ENCODE measurements at places on chromosomes 5 and 9.

DNA sequence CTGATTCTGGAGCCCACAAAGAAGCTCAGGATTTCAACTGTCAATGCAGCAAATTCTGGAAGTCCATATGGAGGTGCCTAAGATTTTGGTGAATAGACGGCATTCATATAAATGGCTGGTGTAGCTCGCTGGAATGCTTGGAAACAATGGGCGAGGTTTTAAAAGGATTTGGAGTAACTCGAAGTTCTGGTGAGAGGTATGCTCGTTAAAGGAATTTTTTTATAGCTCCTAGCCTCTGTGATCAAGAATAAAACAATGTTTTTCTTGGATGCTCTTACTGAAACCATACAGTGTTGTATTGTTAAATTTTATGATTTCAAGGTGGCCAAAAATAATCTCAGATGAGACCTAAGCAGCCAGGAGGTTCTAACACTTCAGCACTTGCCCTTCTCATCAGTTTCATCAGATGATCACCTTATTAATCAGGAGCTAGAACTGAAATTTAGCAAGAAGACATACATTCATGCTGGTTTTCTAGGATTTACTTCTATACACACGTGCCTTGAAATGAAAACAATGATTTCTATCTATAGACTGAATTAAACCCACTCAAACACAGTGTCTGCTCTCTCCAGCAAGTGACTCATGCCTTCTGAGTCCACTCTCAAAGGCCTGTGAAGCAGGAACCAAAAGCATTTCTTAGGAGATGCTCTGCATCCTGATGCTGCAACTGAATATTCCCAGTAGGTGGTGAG, 79.2 kb downstream of the OTULIN start:
- DNase-seq = no peak

- DNase-seq = no peak
Measured at GRCh38 chr9:121725008-121725775, 73.8 kb downstream of the DAB2IP start.

DNA sequence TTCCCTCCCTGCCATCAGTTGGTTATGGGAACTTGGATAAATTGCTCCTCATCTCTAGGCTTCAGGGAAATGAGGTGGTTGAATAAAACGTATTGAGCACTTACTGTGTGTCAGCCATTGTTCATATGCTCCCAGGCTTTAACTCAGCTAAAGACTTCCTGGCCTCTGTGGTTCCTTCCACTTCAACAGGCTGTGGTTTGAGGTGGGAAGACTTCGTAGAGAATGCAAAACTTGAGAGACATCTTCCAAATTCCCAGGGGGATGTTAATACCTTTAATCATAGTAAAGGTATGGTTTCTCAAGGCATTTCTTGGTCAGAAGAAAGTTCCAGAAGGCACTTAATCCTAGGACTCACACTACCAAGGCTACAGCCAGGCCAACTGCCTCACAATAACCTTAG, 1.5 kb upstream of the GPX3 start:
- no peak for DNase-seq

- DNase-seq = peak; percentile 42
Measured at GRCh38 chr5:84255315-84255714, 129.4 kb downstream of the EDIL3 start.

GRCh38 chr5:168962306-168962705, 338.6 kb downstream of the SLIT3 start:
- no peak for DNase-seq

DNA sequence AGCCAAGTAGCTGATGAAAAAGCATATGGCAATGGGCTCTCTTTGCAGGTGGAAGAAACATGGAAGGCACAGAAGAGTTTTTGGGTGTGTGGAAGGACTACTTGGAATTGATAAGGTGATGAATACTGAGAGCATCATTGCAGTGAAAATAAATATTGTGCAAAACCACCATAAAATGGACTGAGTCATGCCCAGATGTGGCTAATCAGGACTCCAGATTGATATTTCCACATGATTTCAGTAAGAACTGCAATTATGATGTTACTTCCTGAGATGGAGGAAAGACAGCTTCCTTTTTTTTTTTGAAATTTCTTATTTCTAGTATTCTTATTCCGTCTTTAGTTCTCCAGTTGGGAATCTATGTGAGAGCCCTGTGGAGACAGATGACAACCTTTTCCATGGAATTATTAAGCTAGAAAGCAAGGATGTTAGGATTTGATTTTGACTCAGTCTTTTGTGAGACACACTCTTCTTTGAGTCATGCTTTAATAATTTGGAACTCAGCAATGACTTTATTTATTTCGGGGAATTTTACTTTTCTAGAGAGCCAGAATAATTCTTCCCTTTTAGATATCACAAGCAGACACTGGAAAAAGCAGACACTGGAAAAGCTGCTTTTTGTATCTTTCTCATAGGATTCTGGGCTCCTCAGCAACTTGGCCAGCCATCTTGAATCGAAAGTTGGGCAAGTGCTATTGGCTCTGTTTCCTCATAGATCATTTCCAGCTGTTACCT, 94.2 kb upstream of the VCAN start:
- peak; percentile 31 for DNase-seq

DNA sequence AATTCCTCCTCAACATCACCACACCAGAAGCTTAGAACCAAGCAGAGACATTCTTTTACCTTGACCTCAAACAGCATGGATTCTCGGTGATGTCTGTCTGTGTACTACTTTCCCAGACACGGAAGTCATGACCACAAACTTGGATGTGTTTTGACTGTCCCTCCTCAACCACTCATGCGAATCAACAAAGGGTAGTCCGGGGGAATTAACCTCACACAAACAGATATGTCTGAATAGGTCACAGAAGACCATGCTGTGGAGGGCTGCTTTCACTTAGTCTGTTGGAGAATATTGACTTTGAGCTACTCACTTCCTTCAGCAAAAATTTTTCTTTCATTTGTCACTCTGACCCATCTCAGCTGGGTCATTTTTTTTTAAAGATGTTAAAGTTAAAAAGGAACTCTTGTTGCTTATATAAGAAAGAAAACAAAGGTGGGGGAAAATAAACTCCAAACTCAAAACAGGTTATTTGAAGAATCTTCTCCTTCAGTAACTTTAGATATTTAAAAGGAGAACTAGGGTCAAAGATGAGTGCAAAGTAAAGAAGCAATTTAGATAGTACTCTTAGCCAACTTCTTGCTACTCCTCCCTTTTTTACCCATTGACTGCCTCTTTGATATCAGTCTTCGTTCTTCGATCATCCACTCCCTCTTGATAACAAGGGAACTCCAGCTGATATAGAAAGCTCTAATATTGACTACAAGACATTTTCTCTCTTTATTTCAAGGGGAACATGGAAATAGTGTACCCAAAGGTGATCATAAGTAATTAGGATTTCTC, 343.4 kb upstream of the CDH6 start:
- no peak for DNase-seq

DNA sequence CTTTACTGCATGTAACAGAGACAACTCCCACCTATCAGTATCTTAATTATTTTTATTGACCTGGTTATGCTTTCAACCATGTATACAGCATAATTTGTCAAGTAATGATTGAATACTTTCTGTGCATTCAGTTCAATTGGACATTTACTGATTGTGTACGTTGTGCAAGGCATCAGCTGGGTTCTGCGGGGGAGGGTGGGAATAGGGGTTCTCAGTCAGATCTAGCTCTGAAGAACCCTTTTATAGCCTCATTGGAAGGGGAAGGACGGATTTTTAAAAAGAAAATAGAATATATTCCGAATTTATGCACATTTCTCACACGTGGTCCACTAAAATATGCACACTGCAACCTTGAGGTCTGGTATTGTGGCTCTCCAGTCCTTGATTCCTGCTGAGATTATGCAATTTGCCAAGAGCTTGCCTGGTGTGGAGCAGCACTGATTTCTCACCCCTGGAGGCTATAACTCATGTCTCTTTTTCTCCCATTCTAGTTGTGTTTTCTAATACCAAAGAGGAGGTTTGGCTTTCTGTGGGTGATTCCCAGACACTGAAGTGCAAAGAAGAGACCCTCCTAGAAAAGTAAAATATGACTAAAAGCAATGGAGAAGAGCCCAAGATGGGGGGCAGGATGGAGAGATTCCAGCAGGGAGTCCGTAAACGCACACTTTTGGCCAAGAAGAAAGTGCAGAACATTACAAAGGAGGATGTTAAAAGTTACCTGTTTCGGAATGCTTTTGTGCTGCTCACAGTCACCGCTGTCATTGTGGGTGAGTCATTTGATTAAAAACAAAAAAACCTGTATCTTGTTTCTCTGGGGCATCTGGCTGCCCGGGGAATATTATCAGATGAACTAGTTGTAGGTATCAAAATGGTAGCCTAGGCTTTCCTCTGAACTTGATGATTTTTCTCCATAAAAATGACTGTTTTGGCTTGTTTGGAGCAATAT, 1.7 kb downstream of the SLC1A3 start:
- no peak for DNase-seq

GRCh38 chr5:154757814-154758406, 2.7 kb downstream of the LARP1 start:
- DNase-seq = peak; percentile 40

DNA sequence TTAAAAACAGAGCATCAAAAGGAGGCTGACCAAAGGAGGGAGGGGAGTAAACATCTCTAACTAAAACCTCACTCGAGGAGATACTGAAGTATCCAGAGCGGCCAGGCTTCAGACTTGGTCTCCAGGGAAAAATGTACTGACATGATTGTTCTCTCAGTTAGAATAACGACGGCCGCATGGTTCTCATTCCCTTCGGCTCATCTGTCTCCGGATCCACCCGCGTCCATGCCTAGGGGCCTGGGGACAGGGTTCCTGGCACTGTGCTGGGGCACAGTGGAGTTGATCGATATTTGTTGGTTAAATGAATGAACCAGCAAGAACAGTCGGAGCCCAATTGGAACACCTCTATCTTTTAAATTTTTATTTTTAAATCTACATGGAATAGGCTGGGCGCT, 167.1 kb upstream of the PHYKPL start:
- DNase-seq = no peak

GRCh38 chr5:169768416-169768815, 131.3 kb downstream of the DOCK2 start:
- DNase-seq = no peak

GRCh38 chr9:3783156-3783555, 257.4 kb upstream of the RFX3 start:
- DNase-seq = no peak

DNA sequence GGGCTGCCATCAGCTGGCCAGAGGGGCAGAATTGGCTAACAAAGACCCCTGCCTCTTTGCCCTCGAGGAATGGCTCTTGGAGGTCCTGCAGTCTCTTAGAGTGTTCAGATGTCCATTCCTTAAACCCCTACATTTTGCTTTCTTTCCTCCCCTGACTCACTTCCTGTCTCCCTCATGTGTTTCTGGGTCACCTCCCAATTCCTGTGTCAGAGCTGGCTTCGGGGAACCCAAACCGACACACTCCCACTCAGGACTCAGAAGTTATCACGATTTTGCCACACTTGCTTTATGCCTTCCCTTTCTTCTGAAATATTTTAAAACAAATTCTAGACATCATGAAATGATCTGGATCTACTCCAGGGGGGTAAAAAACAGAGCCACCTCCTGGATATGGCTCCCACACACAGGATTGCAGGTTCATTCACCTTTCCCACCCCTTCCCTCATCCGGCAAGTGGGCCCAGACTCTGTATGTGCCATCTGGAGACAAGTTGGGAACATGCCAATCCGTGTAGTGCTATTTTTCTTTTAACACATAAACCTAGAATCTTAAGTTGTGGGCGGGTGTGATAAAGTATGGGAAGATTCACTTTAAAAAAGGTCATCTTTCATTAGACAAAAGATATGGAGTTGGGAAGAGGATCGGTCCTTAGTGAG, 145.7 kb downstream of the NXNL2 start:
- DNase-seq = no peak

GRCh38 chr5:51326844-51327243, 56.4 kb upstream of the ISL1 start:
- no peak for DNase-seq

DNA sequence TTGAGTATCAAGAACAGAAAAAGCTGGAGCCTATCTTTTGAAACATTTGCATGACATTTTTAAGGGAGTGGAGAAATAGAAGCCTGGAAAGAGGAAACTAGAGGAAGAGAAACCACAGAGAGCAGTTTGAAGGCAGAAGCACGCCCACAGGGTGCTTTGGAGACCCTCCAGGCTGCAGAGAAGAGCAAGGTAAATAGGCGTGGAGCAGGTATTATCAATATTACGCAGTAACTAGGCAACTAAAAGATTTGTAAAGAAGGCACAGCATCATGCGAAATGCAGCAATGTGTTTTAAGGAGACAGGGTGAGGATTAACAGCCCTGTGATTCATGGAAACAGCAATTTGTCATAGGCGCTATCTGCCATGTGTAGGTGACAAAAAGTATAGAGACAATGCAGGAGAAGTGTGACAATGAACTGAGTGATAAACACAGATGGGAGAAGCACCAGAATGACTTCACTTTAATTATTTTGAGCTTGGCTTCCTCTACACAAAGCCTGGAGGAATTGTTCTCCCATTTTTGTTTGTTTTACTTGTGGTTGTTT, 281.2 kb downstream of the BRINP1 start:
- no peak for DNase-seq

- DNase-seq = no peak
Measured at GRCh38 chr9:12934545-12935272, 159.9 kb downstream of the LURAP1L start.

- DNase-seq = no peak
Measured at GRCh38 chr9:30982301-30982700, 1402.1 kb upstream of the ACO1 start.

DNA sequence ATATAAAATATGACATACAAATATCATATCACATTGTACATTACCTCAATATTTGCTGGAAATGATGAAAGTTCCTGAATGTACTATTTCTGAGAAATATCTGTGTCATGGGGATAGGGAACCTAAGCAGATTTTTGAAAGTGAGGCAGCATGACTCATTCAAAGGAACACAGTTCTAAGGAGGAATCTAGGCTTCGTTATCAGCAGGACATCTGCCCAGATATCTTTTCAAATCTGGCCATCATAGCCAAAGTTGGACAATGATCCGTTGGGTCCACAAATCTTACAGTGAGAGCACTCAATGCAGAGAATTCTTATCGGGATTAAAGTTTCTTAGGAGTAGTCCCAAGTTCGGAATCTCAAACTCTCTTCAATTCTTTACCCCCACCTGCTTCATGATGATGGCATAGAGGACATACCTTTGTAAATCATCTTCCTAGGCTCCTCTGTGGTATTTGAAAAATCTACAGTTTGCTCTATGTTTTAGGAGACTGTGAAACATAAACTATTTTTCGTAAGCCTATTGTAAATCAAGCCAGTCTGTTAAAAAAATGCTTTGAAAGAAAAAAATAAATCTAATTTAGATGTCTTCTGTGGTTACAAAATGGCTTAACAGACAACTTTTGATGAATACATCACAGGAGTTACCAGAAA, 29.4 kb upstream of the ALDH1A1 start:
- peak; percentile 17 for DNase-seq

DNA sequence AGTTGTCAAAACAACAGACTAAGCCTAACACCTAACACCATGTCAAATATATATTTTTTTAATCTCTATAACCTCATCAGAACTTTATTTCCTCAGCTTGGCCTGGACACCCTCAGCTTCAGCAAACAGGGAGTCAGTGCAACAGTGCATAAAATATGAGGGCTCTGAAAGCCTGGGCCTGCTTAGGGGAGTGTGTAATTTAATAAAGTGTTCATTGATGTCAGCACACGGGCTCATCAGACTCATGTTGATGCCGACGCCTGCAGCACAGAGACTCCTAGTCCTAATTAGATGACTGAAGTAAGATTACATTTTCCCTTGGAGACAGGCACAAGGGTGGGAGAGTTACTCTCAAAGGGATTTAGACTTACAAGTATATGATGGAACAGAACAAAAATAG, 37.8 kb downstream of the CDH10 start:
- no peak for DNase-seq

GRCh38 chr5:115068239-115069086, 101.2 kb downstream of the TRIM36 start:
- DNase-seq = no peak
